ENCODE measurements at places on chromosomes 1 and 21.

DNA sequence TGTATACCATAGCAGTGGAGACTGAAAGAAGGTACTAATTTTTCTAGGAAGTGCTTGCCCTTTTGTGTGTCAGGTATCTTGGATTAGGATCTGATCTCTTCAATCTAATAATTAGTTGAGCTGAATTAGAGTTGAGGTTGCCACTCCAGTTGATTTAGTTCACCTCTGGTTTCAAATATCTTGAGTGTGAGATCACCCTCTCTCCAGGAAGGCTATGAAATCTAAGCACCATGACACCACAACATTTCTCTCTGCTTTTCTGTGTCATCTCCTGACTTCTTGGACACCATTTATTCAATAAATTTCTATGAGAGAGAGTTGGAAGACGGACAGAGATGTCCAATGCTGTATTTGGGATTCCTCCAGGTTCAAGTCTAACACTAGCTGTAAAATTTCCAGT lies 212.8 kb downstream of the DYRK1A start:
- no peak for DNase-seq

DNA sequence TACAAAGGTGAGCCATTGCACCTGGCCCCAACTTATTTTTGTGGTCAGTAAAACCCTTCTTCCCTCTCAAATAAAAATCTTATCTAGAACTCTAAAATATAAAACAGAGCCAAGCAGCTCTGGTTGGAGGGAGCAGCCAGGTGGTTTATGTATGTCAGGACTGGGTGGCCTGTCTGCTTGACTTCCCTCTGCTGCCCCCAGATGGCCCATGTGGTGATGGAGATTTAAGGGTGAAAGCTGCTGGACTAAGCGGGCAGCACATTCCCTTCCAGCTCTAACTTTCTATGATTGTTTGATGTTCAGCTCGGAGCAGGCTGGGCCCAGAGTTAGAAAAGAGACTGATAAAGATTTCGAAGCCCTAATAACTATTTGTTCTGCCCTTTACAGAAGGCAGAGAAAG lies 11.9 kb upstream of the PAQR6 start:
- DNase-seq, result no peak

- no peak for DNase-seq
Observed at GRCh38 chr1:226698659-226699058, 40.4 kb downstream of the ITPKB start.

DNA sequence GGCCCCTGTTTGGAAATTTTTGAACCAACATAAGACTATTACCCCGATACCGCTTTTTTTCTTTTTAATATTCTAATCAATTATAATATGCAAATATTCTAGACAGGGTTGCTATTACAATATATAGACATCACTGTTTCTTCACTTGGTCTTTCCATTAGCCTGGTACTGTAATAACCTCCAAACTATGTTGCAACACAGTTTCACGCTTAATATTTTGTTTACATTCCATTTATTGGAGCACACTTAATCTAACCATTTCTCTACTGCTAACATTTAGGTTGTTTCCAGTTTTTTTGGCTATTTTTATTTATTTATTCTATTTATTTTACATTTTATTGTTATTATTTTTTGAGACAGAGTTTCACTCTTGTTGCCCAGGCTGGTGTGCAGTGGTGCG lies 17.6 kb upstream of the NID1 start:
- no peak for DNase-seq

DNA sequence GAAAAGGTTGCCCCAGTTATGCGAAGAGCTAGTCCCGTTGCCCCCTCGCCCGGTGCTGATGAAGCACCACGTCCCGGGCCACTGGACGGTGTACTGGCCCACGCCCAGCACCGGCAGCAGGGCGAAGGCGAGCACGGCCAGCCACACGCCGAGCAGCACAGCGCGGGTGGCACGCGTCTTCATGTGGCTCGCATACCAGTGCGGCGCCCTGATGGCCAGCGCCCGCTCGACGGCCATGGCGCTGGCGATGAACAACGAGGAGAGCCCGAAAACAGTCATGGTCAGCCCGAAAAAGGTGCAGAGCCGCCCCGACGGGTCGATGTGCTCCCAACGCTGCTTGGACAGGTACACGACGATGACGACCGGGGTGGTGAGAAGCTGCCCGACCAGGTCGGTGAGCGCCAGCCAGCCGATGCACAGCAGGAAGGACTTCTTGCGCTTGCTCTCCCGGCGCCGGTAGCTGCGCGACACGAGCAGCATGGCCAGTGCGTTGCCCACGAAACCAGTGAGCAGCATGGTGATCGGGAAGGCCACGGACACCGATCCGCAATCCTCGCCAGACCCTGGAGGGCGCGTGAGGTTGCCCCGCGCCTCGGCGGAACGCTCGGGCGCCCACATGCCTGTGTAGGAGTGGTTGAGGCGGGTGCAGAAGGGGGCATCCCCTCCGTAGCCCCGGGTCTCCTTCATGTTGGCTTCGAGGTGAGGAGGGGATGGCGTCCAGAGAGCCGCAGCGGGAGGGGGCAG lies 553 bp downstream of the PTGER3 start:
- DNase-seq, result peak; percentile 31

GRCh38 chr1:198056255-198056654 lies 100.5 kb upstream of the NEK7 start:
- DNase-seq, result no peak

DNA sequence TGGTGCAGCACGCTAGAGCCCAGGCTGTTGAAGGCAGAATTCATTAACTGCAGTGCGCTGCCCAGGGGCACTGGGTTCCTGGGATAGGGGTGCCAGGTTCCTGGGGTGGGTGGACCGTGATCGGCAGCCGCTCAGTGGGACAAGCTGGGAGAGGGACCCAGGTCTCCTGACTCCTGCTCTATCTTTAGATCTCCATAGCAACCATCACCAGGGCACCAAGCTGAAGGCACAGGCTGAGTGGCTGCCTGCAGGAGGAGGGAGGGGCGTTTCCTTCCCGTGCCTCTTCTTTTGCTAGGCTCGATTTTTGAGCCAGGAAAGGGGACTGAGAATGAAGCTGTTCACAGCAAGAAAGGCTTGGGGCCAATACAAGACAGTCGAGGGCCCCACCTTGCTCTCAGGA lies 20.9 kb upstream of the CDCP2 start:
- DNase-seq, result no peak

DNA sequence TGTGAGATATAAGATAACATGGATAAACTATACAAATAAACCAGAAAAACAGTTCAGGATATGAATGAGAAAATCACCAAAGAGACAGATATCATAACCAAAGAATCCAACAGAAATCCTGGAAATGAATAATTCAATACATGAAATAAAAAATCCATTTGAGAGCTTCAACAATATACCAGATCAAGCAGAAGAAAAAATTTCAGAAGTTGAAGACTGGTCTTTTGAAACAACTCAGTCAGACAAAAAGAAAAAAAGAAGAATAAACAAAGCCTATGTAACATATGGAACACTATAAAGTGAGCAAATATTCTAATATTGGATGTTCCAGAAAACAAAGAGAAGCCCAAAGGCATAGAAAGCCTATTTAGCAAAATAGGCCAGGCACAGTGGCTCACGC lies 5.2 kb upstream of the KRTAP12-2 start:
- no peak for DNase-seq

- DNase-seq, result no peak
Observed at GRCh38 chr1:26164861-26165842, 3.6 kb downstream of the C1orf232 start.

DNA sequence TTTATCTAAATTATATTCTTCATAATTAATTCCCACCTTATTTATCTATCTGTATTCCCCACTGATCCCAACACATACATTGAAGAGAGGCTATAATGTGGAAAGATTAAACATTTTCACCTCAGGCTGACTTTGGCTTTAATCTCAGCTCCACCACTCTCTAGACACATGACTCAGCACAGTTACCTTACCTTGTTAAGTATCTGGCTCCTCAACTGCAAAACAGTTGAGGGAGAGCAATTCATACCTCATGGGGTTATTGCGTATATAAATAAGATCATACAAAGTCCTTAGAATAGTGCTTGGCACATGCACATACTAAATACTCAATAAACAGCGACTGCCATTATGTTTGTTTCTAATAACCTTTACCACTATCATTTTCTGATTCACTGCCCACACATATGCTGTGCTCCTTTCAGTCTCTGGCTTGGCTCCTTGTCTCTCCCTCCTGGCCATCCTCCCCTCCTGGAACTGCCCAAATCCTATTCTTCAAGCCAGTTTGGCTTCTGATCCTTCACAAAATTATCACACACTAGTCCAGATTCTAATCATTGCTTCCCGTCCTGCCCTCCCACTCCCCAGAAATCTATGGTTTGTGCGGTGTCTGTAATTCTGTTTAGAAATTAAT lies 50.1 kb downstream of the BCL9 start:
- DNase-seq, result no peak

GRCh38 chr1:185720633-185721272 lies 13.4 kb upstream of the HMCN1 start:
- no peak for DNase-seq

DNA sequence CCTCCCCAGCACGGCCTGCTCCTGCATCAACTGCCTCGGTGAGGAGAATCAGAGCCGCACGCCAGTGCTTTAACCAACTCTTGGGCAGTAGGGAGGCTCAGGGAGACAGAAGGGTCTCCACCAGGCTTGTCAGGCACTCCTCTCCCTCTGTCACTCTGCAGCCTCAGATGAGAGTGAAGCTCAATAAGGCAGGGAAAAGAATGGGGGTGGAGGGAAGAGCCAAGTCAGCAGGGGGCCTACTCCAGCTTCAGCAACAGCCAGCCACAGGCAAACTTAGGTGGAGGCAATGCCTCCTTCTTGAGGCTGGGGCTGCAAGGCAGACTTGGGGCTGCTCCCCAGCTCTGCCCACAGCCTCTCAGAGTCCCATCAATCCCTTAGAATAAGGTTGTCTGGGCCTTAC lies 51.8 kb upstream of the A3GALT2 start:
- DNase-seq, result no peak

DNA sequence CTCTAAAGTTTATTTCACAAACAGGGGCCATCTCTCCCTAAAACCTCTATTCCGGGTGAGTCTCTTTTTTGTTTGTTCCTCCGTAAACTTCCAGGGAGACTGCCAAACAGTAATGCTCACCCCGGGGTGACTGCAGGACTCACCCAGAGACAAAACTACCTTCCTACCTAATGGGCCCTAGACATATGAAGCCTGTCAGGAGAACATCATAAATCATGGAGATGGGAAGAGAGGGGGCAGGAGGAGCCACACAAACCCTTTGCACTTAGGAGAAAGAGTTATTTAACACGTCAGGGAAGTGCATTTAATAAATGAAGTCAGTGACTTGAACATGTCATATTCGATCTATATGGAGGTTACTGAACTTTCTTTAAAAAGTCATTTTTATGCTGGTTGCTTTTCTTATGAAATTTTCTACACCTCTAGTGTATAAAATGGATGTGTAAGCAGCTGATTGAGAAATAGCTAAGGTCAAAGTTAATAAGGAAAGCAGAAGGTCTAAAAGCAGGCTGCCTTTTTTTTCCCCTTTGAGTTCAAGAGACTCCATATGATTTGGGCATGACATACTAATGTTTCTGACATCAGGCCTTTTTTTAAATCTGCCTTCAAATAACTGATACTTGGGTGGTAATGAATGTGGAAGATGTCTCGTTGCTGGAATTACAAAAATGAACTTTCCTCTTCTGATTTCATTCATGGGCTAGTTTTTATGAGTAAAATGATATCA lies 286.9 kb upstream of the USP25 start:
- no peak for DNase-seq

DNA sequence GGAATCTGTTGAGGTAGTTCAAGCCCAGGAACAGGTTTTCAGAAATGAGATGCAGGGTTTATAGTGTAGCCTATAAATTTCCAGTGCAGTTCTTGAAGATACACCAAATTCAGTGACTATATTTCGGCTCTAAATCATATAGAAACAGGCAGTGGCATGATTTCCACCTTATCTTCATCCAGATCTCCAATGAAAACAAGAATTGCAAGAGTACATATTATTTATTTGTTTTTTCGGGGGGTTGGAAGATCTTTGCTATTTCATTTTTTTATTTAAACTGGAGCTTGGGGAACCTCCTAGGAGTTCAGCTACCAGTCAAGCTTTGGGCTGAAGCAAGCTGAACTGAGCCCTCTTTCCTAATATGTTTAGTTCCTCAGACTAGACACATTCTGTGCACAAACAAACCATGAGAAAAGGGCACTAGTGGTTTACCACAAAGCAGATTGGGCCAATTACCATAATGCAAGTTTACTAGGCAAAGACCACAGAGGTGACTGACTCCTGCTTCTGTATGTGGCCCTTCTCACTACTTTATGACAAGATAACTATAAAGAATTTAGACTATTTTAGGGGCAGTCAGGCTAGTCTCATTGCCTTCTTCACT lies 68.5 kb downstream of the RGS2 start:
- DNase-seq, result no peak

GRCh38 chr1:237713916-237714315 lies 176.8 kb downstream of the ZP4 start:
- DNase-seq, result no peak

DNA sequence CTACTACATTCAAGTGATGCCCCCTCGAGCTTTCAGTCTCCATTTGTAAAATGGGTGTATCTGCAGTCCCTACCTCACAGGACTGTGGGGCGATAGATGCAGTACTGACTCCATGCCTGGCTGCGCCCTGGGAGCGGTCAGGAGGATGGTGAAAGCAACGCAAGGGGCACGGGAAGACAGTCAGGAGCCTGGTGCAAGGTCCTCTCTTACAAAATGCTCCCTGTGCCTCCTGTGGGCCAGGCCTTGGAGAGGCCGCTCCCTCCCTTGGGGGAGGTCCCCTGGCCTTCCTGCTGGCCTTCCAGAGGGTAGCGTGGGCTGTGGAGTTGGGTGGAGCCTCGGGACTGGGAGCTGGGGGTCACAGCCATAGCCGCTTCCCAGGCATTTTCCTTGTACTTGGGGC lies 21.6 kb downstream of the FAM151A start:
- no peak for DNase-seq

DNA sequence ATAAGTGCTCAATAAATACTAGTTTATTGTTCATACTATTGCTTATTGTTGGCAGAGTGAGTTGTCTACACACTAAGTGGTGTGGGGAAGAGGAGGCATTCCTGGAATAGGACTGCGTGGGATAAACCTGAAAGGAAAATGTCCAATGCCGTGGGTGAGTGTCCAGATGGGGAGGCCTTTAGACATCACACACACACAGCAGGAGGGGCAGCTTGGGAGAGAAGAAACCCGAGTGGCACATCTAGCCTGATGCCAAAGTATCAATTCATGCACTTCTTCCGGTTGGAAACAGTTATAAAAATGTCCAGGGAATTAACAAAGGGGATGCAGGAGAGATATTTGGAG lies 27.3 kb downstream of the CCN1 start:
- DNase-seq, result no peak

GRCh38 chr1:46719689-46720088 lies 775 bp upstream of the EFCAB14 start:
- DNase-seq, result no peak

Data from AG08396 (cell line).